AG09309 (cell line): ENCODE measurements at places on chromosomes 4 and X.

DNA sequence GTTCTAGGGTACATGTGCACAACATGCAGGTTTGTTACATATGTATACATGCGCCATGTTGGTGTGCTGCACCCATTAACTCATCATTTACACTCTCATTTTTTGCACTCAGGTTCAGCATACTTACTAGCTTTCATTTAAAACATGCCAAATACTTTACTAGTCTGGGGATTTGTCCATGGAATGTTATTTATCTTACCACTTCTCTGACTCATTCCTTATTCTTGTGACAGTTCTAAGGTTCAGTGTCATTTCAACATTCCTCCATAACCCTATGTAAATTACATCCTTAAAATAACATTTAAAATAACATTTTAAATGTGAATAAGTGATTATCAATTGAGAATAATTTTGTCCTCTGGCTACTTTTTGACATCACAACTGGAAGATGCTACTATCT lies 19.5 kb upstream of the SYTL5 start:
- no peak for DNase-seq

- no peak for DNase-seq
Measured at GRCh38 chr4:156764846-156765245, 206.8 kb downstream of the PDGFC start.

DNA sequence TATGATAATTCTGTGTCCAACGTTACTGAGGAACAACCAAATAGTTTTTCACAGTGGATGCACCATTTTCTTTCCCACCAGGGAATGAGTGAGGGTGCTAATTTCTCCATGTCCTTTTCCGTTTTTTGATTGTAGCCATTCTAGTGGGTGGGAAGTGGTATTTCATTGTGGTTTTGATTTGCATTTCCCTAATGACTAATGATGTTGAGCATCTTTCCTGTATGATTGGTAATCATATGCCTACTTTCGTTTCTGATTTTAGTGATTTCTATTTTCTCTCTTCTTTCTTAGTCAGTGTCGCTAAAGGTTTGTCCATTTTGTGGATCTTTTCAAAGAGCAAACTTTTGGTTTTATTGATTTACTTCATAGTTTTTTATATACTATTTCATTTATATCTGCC lies 32.1 kb upstream of the TEX13D start:
- DNase-seq = no peak

- no peak for DNase-seq
Measured at GRCh38 chrX:42680666-42681065, 97.3 kb downstream of the PPP1R2C start.

DNA sequence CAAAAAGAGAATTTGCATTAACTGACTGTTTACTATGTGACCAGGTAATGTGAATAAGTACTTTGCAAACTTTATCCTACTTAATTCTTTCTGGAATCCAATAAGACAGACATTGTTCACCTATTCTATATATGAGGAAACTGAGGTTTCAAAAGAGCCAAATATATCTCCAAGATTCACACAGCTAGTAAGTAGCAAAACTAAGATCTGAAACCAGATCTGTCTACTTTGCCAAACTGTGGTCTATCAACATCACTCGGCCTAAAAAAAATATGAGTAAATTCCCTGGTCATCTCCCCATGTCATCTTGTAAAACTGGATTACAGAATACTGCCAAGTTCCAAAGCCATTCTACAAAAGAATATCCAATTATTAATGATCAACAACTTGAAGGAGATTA lies 52.8 kb downstream of the ANAPC10 start:
- DNase-seq = no peak

GRCh38 chr4:8639777-8640720 lies 47.5 kb downstream of the CPZ start:
- DNase-seq = no peak

DNA sequence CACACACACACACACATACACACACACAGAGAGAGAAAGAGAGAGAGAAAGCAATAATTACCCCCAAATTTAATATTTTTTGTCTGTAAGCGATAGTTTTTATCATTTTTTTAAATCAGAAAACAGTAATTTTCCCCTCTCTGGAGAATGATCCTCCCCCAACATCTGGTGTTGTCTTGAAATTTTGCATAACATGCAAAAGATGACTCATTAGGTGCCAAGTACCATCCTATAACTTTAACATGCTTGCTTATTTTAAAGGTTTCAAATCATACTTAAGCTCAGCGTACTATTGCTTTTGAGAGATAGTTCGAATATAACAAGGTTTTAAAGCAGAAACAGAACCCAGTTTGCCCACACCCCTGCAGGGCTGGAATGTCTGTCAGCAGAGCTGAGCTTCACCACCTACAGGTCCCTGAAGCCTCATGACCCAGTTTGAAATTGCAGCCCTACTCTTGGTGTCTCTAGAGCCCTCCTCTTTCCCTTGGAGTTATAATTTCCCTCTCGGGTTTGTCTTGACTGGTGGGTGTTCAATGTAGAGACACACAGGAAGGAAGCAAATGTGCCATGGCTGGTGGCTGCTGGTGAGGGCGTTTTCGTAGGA lies 175.0 kb upstream of the HS3ST1 start:
- DNase-seq = no peak

- no peak for DNase-seq
Measured at GRCh38 chr4:53367721-53368120, 1.9 kb upstream of the SCFD2 start.

DNA sequence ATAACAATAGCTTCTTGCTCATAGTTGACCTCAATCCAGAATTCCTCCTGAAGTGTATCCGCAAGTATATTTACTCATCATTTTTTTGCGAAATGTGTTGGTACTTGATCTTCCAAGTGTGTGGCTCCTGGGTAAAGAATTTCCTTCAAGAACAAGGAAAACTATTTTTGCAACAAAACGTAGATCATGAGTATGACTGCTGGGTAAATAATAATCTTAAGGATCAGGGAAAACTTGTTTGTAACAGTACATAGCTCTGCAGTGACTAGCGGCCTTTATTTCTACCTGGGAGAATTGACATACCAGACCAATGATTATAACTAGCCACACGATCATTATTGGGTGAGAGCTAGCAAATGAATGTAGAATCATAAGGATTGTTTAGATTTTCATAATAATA lies 1311.7 kb downstream of the ARAP2 start:
- DNase-seq = no peak

DNA sequence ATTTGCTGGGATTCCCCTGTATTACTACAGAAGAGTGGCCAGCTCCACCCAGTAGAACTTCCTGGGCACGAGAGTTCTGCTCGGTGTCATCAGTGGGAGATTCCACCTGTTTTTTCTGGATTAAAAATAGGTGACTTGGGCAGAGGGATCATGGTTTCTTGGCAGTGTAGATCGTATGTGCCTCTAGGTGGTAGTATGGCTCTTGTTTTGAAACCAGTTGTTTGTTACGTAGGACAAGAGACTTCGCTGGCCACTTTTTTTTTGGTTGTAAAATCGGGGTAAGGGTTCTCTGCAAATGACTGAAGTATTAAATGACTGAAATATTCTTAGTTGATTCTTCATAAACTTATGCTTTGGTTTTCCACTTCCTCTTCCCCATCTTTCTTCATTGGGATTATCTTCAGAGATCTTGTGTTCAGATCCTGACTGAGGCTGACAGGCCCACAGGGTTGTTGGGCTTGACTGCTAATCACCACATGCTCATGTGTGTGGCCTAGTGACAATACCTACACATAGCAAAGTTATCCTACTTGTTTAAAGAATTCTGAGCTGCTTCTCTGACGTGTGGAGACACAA lies 43.8 kb upstream of the WDR1 start:
- DNase-seq = no peak

DNA sequence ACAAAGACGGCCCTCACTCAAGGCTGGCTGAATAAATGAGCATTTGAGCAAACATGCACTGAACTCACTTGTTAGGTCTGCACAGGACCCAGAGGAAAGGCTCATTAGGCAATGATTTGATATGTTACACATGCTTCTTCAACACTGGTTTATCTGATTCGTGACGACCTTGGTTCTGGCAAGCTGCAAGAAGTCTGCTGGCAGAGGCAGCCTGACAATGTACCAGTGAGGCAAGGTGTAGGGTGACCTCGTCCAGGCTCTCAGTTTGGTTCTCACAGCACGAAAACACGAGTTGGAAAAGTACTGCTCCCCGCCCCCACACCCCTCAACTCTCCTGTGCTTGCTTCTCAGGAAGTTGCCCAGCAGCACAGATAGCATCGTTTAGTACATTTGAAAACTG lies 63.1 kb upstream of the CITED1 start:
- no peak for DNase-seq

DNA sequence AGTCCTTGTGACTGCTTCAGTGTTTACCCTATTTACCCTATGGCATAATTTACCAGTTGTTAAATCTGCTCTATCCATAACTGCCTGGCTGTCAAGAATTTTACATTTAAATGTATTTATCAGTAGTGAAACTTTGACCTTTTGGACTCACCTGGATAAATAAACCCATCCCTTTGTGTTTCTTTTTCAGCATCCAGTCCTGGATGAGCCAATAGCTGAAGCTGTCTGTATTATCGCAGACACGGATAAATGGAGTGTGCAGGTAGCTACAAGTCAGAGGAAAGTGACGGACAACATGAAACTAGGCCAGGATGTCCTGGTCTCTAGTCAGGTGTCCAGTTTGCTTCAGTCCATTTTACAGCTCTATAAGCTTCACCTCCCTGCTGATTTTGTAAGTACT lies 122.4 kb downstream of the FNIP2 start:
- DNase-seq = no peak
